NCI-H82 (cell line): ENCODE measurements at places on chromosomes 5 and 9.

DNA sequence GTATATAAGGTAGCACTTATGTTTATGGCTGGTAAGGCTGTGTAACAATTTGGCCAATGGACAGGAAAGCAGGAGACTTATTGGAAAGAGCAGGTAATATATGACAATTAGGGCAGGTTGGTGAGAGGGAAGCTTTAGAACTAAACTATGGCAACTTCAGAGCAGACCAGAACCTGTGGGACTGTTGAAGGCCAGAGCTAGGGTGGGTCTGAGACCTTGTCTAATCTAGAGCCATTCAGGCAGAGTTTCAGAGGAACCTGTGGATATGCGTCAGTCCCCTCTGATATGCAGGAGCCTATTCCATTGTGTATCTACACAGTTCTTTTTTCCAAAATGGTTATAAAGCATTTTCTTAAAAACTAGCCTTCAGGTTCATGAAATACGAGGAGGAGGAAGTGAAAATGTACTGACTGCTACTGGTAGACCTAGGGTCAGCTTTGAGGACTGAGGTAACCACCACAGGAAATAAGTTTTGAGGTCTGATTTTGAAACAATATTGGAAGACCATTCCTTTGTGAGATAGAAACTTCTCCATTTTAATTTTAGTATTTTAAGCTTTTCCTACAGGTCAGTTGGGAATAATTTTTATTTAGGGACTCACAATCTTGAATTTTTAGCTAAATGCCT lies 37.6 kb downstream of the ELL2 start:
- DNase-seq: no peak

- DNase-seq: no peak
Measured at GRCh38 chr5:130545291-130545690, 619.8 kb downstream of the HINT1 start.

GRCh38 chr5:118552146-118552545 lies 436.2 kb downstream of the DTWD2 start:
- DNase-seq: no peak

DNA sequence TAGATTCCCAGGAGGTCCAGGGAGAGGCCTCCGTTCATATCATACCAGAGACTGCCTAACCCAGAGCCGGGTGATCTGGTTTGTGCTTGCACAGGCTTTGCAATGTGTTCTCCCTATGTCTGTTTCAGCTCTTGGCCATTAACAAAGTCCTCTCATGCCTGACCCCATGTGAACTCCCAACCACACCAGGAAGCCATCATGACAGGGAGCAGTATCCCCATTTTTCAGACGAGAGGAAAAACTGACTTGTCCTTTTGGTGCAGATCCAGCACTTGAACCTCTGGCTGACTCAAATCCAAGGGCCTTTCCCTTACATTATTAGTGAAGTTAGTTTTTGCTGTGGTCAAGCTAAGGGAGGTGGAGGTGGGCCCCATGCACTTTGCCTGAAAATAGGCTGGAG lies 58.4 kb downstream of the TEX10 start:
- DNase-seq: no peak

GRCh38 chr5:60507687-60508086 lies 192.3 kb downstream of the DEPDC1B start:
- DNase-seq: no peak

DNA sequence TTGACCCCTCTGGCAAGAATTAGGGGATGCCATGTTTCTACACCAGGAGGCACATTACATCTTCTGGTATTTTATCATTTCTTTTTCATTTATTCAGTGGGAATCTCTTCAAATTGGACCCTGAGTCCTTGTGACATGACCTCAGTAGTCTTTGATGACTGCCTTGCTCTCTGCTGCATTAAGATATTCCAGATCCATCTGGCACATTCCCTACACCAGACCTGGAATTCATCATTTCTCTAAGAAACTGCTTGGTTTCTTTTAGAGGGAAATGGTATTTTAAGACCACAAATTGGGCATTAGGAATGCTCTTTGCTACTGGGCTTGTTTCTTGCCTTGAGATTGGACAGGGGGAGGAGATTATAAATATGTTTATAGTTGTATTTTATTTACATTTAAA lies 61.0 kb downstream of the GALNT10 start:
- no peak for DNase-seq

- DNase-seq: peak; percentile 64
Measured at GRCh38 chr5:107570805-107571531, 99.8 kb downstream of the EFNA5 start.

GRCh38 chr9:114460513-114461199 lies 44.6 kb downstream of the WHRN start:
- DNase-seq: no peak

DNA sequence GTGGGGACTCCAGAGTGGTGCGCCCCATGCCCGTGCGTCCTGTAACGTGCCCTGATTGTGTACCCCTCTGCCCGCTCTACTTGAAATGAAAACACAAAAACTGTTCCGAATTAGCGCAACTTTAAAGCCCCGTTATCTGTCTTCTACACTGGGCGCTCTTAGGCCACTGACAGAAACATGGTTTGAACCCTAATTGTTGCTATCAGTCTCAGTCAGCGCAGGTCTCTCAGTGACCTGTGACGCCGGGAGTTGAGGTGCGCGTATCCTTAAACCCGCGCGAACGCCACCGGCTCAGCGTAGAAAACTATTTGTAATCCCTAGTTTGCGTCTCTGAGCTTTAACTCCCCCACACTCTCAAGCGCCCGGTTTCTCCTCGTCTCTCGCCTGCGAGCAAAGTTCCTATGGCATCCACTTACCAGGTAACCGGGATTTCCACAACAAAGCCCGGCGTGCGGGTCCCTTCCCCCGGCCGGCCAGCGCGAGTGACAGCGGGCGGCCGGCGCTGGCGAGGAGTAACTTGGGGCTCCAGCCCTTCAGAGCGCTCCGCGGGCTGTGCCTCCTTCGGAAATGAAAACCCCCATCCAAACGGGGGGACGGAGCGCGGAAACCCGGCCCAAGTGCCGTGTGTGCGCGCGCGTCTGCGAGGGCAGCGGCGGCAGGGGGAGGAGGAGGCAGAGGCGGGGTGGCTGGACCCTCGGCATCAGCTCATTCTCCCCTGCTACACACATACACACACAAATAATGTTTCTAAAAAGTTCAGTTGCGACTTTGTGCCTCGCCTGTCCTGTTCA lies 668 bp downstream of the GLIS3 start:
- no peak for DNase-seq

DNA sequence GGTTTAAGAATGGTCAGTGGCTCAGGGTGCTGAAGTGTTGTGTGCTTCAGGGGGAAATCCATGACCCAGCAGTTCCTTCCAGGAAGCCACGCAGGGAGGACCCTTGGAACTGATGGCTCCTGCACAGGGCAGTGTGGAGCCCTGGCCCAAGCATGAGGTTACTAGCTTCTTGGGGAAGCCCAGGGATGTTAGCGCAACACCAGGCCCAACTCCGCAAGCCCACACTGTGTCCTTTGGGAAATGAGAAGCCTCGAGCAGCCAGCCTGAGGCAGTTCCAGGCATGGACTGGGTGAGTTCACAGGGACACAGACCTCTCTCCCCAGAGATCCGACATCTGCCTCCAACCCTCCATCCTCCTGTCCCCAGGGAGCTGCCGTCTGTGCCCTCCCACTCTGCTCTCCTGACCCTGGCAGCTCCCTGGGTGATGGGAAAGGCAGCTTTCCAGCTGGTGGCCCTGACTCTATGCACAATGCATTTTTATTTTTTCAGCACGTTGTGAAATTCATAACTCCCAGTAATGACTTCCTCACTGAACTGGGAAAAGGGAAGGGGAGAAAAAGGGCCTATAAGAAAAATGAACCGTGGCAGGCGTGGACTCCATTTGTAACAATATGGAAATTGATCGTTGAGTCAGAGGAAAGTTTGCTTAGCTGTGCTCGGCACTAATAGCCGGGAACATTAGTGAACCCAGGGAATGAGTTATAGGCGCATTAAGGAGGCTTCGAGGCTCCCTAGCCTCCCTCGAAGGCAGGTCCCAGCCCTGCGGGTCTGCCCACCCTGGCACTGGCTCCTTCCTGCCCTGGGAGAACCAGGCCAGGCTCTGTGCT lies 34.1 kb downstream of the LMX1B start:
- peak; percentile 45 for DNase-seq

DNA sequence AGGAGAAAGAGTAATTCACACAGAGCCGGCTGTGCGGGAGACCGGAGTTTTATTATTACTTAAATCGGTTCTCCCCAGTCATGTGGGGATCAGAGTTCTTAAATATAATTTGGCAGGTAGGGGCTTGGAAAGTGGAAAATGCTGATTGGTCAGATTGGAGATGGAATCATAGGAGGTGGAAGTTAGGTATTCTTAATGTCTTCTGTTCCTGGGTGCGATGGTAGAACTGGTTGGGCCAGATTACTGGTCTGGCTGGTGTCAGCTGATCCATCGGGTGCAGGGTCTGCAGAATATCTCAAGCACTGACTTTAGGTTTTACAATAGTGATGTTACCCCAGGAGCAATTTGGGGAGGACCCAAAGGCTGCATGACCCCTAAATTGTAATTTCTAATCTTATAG lies 4.6 kb upstream of the CERCAM start:
- DNase-seq: no peak

GRCh38 chr5:171578829-171579491 lies 159.5 kb downstream of the FGF18 start:
- no peak for DNase-seq

GRCh38 chr5:181243018-181243563 lies 615 bp downstream of the RACK1 start:
- no peak for DNase-seq

DNA sequence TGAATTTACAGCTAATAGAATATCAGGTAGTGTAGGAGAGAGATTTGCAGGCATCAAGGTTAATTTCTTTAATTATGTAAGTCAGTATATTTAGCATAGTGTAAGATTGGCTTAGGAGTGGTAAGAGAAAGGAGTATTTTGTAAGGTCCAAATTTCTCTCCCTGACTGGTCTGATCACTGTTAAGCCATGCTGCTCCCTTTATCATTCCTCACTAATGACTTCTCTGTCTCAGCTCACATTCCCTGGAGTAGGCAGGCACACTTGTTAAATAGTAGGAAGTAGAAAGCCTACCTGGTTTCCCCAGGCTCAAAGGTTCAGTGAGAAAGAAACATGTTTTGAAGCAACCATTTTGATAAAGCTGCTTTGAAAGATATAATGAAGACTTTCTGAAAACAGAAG lies 90.7 kb downstream of the SMIM15 start:
- no peak for DNase-seq

DNA sequence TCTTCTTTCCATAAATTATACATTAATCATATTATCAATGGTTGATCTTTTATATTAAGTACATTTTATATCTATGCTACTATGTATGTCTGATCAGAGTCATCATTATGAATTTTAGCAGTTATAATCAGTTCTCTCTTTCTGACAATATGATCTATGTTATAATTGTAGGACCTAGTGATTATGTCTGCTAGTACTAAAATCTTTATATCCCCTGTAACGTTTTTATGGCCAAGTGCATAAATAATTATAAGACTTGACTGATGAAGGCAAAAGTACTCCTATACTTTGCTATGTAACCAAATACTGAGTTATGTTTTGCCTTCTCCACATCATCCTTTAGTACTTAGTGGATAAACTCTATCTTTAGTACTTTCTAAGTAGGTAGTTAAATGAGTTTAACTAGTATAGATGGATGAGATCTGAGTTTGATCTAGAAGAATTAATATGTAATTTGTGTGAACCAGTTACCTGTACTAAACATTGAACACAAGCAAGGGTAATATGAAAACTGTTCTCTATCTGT lies 75.4 kb downstream of the SLF1 start:
- DNase-seq: no peak

DNA sequence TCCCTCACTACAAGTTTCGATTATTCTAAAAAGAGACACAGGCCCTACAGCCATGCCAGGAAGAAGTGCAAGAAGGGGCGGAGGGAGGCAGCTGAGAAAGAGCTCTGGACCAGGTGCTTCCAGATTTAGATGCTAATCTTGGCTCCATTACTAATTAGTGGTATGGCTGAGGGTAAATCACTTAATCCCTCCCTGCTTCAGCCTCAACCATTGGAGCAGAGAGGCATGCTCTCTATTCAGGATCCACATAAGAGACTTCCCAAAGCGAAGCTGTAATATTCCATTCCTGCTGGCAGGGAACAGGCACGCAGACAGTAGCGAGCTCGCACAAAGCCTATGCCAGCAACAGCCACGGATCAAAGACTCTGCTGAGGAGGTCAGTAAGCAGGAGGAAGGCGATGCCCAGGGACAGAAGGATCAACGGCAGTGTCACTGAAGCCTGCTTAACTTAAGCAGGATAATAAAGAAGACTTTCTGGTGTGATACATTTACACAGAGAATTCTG lies 24.2 kb downstream of the LIFR start:
- DNase-seq: peak; percentile 95

GRCh38 chr5:178348356-178349074 lies 115.9 kb upstream of the PHYKPL start:
- DNase-seq: no peak

DNA sequence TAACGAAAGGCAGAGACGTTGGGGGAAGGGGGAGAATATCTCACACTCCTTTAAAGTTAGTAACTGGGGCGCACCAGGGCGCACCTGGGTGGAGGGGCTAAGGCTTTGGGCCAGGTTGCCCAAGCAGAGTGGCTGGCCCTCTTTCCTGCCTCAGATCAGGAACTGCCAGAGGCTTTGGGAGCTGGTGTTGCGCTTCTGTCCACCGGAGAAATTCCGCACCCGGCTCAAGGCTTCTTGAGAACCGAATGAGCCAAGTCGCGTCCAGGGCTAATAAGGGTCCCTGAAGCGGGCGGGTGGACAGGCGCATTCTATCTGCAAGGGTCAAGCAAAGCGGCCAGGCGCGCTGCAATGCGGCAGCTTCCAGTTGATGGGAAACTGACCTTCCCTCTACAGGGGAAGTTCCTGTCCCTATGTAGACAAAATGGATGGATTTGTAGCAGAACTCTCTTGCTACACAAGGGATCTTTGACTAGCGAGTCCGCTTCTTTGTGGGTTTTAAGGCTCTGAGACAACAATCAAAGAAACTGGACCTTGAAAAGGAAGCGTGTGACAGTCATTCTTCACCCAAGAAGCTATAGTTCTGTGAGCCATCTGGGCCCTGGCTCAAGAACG lies 5.5 kb downstream of the PAX5 start:
- no peak for DNase-seq

- DNase-seq: no peak
Measured at GRCh38 chr5:169911448-169912212, 68.7 kb downstream of the INSYN2B start.
